ENCODE measurements at places on chromosomes 7 and 10. TPM values are rescaled to one million over a fixed set of nuclear protein-coding genes. Genes with fewer than 3 reads are reported as not detected.

DNA sequence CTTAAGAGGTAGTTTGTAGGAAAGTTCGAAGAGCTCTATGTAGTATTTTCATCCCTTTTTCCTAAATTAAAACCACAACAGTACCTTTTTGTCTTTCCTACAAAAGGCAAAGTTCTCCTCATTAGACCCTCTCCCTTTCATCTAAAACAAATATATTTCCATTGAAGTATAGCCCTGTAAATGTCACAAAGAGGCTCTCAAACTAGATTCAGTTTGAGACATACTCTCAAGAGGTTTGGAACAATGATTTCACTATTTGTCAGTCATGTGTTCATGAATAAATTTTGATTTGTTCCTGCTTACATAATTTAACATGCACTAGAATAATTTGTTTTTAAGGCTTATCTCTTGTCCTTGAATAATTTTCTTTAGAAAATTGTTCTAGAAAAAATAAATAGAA, 12.2 kb downstream of the TAS2R16 start:
- DNase-seq = no peak

GRCh38 chr7:89796481-89796880, 357.8 kb upstream of the STEAP1 start:
- DNase-seq = no peak

GRCh38 chr7:31858055-31858454, 171.0 kb downstream of the PPP1R17 start:
- DNase-seq = no peak

The TBXAS1 gene
- total RNA-seq = 15.6 TPM

The RBP3 gene
- total RNA-seq = not detected

The CYP2C19 gene
- total RNA-seq = 1.5 TPM

The CISD1 gene
- total RNA-seq = 50.4 TPM

The IFIT1B gene
- not detected for total RNA-seq

The PBLD gene
- 115 TPM for total RNA-seq
